ENCODE measurements at places on chromosomes 6 and 20.

GRCh38 chr20:56810141-56810540, 181.0 kb downstream of the TFAP2C start:
- no peak for DNase-seq

DNA sequence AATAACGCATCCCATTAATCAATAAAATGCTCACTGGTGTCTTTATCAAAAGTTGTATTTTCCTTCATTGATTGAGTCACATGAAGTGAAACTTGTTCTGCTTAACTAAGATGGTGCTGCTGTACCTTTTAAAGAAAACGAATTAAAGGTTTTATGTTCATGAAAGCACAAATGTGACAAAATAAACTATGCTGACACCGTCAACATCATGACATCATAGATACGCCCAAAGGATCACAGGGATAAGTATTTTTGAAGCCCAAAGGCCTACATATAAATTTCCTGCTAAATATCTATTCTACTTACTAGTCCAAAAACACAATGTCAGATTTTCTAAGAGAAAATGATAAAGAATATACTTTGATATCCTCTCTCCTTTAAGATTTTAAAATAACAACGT, 94.4 kb downstream of the FAM217A start:
- no peak for DNase-seq

DNA sequence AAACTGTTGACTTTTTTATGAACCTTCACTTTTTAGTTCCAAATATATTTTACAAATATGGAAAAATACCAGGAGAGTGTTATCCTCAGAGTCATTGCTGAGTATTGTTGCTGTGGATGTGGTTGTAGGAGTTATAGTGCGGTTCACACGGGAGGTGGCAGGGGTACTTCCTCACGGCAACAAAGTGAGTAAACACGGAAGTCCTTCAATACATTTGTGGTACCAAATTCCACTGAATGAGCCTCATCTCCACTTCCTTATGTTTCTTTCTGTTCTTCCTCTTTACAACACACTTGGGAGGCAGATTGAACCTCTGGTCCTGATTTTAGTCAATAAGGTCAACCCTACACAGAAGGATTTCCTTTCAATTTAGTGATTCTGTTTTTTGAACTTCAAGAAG, 371.8 kb downstream of the BTBD3 start:
- DNase-seq = no peak

DNA sequence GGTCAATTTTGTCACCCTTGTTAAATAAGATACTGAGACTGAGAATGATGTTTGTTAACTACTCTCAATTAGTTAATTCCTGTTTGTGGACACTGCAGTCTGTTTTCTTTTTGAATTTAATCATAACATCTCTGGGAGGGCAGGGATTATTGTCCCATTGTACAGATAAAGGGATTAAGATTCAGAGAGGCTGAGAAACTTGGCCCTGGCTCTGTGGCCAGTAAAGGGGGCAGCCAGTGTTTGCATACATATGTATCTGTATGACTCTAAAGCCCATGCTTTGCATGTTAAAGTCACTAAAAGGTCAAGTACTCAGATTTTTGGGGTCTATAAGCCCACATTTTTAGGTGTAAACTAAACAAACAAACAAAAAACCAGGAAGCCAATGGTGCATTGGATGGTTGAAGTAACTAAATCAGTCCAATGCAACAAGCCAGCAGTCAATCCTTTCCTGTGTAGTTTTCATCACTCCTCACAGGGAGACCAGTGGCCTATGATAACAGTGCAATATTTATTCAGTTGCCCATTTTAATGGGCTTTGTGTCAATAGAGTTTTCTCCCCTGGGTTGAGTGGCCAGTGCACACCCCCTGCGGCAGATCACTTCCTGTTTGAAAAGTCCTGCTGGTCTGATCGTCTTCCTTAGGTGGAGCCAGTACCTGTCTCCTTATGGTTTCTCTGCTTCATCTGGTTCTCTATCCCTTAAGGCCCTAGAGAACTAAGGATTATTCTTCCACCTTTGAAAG, 106.7 kb downstream of the SLX4IP start:
- DNase-seq = no peak

GRCh38 chr6:86966271-86966670, 28.9 kb downstream of the HTR1E start:
- DNase-seq = no peak

- DNase-seq = no peak
Measured at GRCh38 chr6:98131290-98131990, 702.9 kb upstream of the POU3F2 start.

GRCh38 chr6:39084506-39084905, 30.5 kb downstream of the SAYSD1 start:
- DNase-seq = no peak

DNA sequence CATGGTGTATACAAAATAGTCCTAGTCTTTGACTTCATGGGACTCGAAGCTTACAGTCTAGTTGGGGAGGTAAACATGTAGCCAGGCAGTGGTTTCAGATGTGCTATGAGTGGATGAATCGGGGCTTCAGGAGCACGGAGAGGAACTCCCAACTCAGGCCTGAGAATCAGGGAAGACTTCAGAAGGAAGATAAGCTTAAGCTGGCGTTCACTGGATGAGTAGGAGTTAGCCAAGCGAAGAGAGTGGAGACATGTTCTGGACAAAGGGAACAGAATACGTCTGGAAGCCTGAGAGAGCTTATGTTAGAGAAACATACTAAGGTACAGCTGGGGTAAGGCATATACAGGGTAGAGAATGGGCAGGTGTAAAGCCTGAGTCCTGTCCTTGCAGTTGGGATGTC, 8.8 kb downstream of the CARMIL1 start:
- no peak for DNase-seq

- DNase-seq = no peak
Measured at GRCh38 chr6:41463062-41463930, 82.9 kb upstream of the FOXP4 start.

- DNase-seq = no peak
Measured at GRCh38 chr20:19244291-19244690, 31.8 kb downstream of the SLC24A3 start.

- DNase-seq = no peak
Measured at GRCh38 chr20:19760371-19760721, 2.3 kb downstream of the RIN2 start.

DNA sequence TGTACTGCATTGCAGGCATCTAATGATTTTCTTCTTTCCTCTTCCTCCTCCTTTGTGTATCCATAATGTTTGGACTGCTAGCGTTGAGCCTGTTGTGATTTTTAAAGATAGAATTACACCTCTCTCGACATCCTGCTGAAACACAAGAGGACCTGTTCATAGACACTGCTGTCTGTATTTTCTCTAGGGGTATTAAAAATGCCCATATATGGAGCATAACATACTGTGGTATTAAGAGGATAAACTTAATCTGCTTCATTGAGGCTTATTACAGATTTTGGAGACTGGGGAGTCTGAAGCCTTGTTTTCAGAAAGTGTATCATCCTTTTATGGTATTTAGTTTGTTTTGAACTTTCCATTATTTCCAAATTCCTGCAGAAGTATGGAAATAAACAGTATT, 414.3 kb downstream of the CDKAL1 start:
- DNase-seq = no peak

DNA sequence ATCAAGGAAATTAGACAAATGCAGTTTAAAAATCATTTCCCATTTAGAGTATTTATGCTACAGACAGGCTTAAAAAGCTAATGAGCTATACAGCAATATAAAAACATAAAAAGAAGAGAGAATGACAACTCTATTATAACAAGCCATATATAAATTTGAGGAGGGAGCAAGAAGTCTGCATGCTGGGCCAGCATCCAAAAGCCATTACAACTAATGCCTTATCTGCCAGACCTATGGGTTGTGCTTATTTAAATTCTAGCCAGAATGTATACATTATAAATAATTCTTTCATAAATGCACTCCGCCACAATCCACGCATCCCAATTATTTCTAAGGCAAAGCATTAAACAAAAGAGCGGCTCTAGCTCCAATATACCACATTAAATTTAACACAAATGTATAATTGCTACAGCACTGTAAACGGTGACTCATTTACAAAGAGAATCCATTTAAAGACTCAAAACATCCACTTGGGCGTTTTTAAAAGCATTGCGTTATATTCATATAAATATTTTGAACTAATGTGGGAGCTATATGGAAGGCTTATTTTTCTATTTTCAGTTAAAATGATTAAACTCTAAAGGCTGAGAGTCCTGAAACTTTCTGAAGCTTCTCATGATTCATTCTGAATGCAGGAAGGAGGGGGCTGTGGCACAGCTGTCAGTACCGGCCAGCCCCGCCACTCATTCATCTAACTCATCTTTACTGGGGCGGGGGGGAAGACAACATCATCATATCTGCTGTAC, 37.7 kb upstream of the RAB22A start:
- DNase-seq = peak; percentile 23

- no peak for DNase-seq
Measured at GRCh38 chr6:21639316-21639715, 45.8 kb downstream of the SOX4 start.

GRCh38 chr20:56369179-56369578, 10.4 kb downstream of the FAM210B start:
- no peak for DNase-seq

DNA sequence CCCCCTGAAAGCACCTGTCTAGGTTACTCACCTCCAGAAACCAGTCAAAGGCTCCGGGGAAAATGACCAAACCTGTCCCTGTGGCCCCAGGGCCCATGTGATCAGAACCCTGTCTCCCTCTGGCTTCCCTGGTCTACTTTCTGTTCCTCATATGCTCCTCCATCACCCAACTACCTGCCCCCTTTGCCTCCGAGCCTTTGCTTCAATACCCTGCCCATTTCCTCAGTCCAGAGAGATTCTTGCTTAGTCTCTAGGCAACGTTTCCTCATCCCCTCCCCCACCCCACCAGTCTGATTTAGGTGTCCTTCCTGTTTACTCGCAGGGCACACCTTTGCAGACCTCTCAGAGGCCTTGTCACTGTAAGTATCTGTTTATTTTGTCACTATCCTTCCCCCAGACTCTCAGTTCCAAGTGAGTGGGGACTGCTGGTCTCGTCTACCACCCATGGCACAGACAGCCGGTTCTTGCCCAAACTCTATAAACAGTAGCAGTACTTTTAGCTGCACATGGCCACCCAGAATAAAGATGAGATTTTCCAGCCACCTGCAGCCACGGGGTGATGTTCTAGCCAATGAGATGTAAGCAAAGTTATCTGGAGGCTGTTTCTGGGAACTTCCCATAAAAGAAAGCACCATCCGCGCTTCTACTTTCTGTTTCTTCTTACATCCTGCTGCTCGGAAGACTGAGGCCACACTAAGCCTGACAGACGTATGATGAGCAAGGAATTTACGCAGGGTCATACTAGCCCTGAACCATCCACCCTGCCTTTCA, 13.3 kb downstream of the ELOVL5 start:
- DNase-seq = peak; percentile 31

DNA sequence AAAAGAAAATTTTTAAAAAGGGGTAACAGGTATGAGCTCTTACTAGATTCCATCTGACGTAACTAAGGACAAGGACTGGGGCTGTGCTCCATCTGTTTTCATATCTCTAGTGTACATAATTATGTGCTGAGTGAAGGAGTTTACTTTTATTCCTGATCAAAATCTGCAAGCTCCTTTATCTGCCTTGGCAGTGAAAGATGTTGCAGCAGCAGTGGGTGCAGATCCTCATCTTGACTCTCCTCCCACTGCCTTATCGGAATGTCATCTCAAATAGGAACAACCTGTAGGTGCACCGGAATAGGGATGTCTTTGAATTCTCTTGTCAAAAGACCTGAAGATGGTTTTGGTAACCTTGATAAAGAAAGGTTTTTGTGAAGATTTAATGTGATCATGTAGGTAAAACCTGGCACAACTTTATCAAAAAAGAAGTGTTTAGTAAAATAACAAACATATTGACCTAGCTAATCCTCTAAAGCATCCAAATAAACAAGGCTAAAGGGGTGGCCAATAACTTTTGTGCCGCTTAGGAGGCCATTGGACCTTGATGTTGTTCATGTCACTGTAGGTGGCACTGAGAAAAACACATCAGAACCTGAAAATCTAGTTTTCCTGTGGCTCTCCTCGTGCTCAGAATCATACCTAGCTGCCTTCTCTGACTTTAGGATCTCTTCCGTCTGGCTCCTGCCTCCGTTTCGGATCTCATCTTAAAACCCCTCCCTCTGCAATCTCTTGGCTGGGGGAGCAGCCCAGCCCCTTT, 19.0 kb upstream of the SLC16A10 start:
- no peak for DNase-seq

GRCh38 chr6:5378331-5378730, 117.0 kb downstream of the FARS2 start:
- no peak for DNase-seq

GRCh38 chr6:776528-776931, 83.6 kb upstream of the EXOC2 start:
- DNase-seq = no peak

DNA sequence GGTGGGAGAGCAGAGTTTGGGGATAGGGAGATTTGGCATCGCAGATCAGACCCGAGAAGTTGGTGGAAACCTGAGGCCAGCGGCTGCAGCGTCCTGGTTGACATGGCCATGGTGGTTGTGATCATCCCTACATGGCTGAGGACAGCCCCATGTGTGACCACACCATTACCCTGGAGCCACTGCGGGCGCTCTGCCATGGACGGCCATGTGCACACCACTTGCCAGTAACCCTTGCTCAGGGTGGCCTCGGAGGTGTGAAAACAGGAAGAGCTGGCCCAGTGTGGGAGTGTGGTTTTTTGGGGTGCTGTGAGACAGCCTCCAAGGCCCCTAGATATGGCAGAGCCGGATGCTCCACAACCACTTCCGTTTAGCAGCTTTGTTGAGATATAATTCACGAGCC, 64.4 kb downstream of the TMEM242 start:
- DNase-seq = no peak

DNA sequence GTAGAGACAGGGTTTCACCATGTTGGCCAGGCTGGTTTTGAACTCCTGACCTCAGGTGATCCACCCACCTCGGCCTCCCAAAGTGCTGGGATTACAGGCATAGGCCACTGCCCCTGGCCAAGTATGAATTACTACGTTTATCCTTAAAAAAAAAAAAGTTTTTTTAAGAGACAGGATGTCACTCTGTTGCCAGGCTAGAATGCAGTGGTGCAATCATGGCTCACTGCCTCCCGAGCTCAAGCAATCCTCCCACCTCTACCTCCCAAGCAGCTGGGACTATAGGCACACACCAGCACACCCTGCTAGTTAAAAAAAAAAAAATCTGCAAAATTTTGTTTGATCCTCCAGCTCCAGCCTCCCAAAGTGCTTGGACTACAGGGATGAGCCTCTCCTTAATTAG, 23.1 kb downstream of the IYD start:
- no peak for DNase-seq

GRCh38 chr6:13239530-13240455, 88.5 kb downstream of the TBC1D7 start:
- DNase-seq = no peak

DNA sequence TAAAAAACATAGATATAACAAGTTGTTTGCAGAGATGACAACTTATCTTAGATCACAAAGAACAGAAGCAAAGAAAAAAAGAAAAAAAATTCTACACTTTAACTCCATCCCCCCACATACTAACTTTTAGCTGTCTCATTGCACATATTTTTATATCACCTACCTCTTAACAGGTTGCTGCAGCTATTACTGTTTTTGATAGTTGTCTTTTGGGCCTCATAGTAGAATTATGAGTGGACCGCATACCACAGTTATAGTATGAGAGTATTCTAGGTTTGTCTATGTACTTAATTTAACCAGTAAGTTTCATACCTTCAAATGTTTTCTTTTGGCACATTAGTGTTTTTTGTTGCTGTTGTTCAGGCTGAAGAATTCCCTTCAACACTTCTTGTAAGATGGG, 12.3 kb downstream of the RSPH3 start:
- DNase-seq = no peak

All from stimulated activated CD4-positive, alpha-beta T cell treated with anti-CD3 and anti-CD28 coated beads, Interleukin-1b, Interleukin-23, amount 100 ng/mL, for 4 hours (primary cell).